ENCODE measurements at places on chromosomes 16 and 17.

GRCh38 chr16:17251496-17251895 lies 219.3 kb downstream of the XYLT1 start:
- no peak for DNase-seq

DNA sequence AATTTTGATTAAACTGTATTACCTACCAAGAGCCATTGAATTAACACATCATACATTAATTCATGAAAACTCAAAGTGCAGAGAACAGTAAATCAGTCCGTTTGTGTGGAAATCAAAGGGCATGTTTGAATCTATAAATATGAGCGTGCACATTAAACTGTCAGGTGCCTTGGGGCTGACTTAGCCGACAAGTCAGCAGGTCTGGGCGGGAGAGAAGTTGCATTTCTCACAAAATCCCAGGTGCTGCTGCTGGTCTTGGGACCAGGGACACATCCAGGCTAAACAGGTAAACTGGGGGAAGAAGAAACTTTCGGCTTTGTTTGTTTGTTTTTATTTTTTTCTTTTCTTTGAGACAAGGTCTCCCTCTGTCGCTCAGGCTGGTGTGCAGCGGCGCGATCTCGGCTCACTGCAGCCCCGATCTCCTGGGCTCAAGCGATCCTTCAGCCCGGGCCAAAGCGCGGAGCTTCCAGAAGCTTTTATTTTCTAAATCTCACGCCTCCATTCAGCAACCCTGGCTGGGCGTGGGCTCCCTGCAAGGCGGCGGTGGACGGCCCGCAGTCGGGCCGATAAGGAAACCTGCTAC lies 213.9 kb downstream of the MRTFB start:
- peak; percentile 46 for DNase-seq

DNA sequence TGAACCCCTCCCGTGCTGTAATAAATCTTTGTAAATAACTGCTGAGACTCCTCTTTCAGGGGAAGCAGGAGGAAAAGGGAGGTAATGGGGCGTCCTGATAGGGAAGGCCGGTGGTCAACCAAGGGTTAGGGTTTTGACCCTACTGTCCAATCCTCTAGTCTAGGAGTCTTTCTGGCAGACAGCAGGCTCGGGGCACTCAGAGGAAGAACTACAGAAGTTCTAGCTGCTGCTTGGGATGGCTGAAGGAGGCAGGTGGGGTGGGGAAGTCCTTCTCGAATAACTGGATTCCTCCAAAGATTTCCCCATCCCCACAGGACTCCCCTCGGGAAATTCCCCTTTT lies 387 bp upstream of the STARD3 start:
- DNase-seq = no peak

- no peak for DNase-seq
Measured at GRCh38 chr17:75762513-75763268, 2.3 kb downstream of the GALK1 start.

DNA sequence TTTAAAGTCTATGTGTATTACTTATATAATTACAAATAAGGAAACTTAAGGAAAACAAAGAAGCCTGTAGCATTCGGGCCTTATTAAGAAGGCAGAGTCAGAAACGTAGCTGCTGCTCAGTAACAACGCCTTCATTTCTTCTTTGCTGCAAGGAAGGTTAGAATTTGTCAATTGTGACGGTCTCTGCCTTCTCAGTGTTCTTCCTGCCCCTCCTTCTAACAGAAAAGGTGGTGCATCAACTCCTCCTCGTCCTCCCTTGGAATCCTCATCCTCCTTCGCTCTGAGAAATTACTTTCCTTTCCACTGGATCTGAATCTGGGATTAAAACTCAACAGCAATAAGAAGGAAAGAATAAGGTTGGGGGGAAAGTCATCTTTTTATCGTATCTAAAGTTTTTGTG lies 63.0 kb downstream of the VPS53 start:
- no peak for DNase-seq

DNA sequence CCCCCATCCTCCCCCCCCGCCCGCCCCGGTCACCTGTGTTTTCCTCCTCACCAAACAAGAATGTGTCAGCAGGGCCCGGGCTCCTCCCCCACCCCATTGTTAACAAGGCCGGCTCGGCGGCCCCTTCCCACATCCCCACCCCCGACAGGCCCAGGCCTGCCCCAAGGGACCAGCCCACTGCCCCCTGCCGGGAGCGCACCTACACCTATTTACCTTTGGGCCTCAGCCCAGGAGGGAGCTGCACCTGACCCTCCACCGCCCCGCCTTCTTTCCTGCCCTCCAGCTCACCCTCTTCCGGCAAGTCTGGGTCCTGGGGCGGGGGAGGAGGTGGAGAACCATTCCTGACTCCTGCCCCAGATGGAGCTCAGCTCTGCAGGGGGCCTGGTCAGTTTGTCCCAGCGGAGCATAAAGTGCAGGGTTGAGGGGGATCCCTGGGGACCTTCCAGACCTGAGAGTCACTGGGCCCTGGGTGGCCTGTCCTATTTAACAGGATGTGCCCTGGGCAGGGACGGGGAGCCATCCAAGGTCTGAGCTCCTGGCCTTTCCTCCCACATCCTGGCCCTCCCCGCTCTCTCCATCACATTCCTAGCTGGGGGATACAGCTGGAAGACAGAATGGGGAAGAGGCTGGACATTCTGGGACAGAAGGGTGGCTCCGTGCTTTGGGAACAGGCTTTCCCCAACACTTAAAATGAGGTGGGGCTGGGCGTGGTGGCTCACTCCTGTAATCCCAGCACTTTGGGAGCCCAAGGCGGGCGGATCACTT lies 8.3 kb downstream of the FOXJ1 start:
- no peak for DNase-seq

DNA sequence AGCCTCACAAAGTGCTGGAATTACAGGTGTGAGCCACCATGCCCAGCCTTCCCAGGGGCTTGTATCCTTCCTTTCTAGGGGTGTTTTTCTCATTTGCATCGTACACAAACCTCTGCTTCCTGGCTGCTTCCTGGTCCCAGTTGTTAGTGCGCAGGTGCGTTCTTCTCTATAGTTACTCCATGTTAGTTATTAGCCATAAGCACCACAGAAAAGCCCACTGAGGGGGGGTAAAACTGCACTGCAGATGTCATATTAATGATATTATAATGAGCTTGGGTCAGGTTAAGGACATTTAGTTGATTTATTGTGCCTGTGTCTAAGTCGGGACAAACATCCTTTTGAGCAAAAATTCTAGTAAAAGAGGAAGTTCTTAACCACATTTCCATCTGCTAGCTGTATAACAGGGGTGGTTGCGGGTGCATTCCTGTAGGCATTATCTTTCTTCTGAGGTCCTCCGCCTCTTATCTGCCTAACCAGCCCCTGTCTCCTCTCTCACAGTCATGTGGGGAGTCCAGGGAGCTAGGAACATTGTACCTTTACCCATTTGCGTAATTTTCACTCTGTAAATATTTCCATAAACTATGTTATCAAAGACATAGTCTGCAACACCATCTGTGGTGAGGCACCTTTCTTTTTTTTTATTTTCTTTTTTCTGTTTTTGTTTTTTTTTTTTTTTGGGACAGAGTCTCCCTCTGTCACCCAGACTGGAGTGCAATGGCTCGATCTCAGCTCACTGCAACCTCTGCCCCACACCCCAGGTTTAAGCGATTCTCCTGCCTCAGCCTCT lies 23.6 kb upstream of the ATF7IP2 start:
- no peak for DNase-seq

GRCh38 chr16:2874912-2875362 lies 8.1 kb upstream of the FLYWCH2 start:
- peak; percentile 50 for DNase-seq

DNA sequence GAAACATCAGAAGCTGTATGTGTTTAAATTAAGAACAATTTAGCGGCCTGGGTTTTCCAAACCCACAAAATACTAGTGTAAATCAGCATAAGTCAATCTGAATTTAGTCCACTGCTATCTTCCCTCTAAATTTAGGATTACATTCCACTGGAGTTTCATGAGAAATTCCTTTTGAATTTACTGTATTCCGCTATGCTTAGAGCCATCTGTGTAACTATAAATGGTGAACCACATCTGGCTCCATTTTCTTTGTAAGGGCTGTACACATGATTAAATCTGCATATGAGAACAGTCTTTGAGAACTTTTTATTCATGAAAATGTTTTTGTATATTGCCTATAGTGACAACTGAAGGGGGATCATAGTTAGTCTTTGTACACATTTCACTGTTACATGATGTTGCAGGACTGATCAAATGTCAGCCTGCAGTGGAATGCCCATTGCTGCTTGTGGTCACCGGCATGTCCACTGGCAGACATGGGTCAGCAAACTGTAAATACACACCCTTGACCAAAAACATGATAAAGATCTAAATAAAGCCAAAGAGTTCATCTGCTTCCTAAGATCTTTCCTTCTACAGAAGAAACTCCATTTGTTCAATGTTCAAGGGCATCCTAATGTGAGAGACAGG lies 36.8 kb downstream of the RPGRIP1L start:
- no peak for DNase-seq

DNA sequence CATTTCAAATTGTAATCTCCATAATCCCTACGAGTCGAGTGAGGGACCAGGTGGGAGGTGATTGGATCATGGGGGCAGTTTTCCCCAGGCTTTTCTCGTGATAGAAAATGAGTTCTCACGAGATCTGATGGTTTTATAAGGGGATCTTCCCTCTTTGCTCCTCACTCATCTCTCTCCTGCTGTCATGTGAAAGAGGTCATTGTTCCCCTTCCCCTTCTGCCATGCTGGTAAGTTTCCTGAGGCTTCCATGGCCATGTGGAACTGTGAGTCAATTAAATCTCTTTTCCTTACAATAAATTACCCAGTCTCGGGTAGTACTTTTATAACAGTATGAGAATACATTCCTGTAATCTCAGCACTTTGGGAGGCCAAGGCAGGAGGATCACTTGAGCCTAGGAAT lies 76.7 kb upstream of the MARCHF10 start:
- DNase-seq = no peak

Data from activated CD4-positive, alpha-beta T cell treated with anti-CD3 and anti-CD28 coated beads for 1 hour (primary cell).